ENCODE measurements at places on chromosomes 2 and 18.

- DNase-seq: no peak
These were observed 185.0 kb downstream of the BCL11A start for GRCh38 chr2:60368456-60368855.

- no peak for DNase-seq
These were observed 225.9 kb downstream of the MGAT5 start for GRCh38 chr2:134479696-134480330.

GRCh38 chr2:42926434-42927333 is 134.3 kb upstream of the HAAO start:
- no peak for DNase-seq

DNA sequence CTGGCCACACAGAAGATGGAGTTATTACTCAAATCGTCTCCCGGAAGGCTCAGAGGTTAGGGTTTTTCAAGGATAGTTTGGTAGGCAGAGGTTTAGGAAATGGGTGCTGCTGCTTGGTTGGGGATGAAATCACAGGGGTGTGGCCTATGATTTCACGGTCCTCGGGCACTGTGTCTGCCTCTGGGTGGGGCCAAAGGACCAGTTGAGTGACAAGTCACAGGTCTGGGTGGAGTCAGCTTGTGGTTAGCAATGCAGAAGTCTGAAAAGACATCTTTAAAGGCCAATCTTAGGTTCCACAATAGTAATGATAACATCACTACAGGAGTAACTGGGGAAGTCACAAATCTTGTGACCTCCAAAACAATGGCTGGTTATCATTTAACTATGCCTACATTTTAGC is 387.8 kb downstream of the ZNF521 start:
- no peak for DNase-seq

GRCh38 chr2:29011418-29012060 is 30.4 kb downstream of the TOGARAM2 start:
- DNase-seq: no peak

- DNase-seq: no peak
These were observed 394.5 kb downstream of the DLGAP1 start for GRCh38 chr18:4060427-4061281.

GRCh38 chr2:101609433-101609832 is 88.1 kb upstream of the MAP4K4 start:
- no peak for DNase-seq

- peak; percentile 85 for DNase-seq
These were observed 199.2 kb downstream of the KLHL29 start for GRCh38 chr2:23584054-23584745.

Data from sigmoid colon (tissue), 7 donors.